ENCODE measurements at places on chromosomes 3 and 15.

GRCh38 chr15:79170256-79170664, 79.7 kb upstream of the RASGRF1 start:
- no peak overlapping the region for H3K27ac ChIP-seq
- H3K27me3 ChIP-seq = peaks cover 9% of the 10 kb centered on the region
- H3K4me3 ChIP-seq = no peak overlapping the region
- no peaks in the 10 kb centered on the region for H3K36me3 ChIP-seq
- DNase-seq = no peak
- H3K4me1 ChIP-seq = no peaks in the 10 kb centered on the region

DNA sequence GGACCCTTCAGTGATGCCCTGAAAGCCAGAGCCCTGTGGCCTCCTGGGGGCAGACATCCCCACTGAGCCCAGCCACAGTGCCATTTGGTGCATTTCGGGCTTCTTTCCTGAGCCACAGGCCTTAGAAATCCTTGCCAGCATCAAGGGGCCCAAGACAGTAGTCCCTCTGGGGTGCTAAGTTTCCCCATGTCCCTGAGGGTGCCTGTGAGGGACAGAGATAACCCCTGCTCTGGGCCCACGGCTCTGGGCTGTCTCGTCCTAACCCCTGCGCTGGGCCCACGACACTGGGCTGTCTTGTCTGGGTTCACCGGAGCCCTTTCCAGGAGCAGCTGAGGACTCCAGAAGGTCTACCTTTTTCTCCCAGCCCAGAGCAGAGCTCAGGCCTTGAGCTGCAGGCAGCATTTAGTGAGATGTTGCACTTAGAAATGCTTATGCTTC, 45.1 kb upstream of the FGD5 start:
- no peaks in the 10 kb centered on the region for H3K36me3 ChIP-seq
- no peaks in the 10 kb centered on the region for H3K4me1 ChIP-seq
- no peak overlapping the region for H3K4me3 ChIP-seq
- no peak for DNase-seq

DNA sequence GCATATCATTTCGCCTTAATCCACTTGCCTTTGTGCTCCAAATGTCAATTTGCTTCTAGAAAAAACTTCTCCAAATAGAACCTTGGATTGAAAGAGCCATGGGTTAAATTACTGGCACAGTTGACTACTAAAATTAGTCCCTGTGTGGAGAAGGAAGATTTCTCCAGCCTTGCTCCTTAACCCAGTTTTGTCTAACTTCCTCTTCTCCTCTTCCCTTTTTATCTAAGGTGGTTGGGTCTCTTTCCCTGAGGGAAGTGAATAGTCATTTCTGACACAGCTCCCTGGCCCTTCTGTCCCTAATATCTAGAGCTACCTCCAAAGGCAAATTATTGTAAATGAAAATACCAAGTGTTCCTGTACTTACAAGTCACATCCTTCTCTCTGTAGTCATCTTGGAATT, 527.9 kb upstream of the TBL1XR1 start:
- DNase-seq = no peak
- H3K27me3 ChIP-seq = no peaks in the 10 kb centered on the region
- H3K27ac ChIP-seq = no peak overlapping the region
- H3K4me3 ChIP-seq = no peak overlapping the region

GRCh38 chr3:117483839-117484238, 774.3 kb downstream of the TUSC7 start:
- no peaks in the 10 kb centered on the region for H3K27me3 ChIP-seq
- H3K4me1 ChIP-seq = no peaks in the 10 kb centered on the region
- no peak for DNase-seq
- no peak overlapping the region for H3K4me3 ChIP-seq

DNA sequence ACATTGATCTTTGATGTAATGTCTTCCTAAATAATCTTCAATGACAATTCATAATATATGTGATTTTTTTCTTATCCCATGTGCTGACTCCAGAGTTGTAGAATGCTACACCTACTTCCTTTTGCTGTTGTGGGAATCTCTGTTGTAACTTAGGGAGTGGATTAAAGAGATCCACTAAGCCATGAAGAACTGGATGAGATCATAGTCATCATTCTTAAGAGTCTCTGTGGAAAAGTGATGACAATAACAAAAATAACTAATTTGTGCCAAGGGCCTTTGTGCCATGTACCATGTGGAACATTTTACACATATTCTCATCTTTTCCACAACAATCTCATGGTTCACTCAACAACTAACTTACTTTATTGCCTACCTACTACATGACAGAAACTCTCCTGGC, 162.9 kb upstream of the PDZRN3 start:
- H3K27ac ChIP-seq = no peak overlapping the region
- H3K4me1 ChIP-seq = no peaks in the 10 kb centered on the region
- H3K4me3 ChIP-seq = no peak overlapping the region
- DNase-seq = no peak
- H3K27me3 ChIP-seq = peaks cover 3% of the 10 kb centered on the region
- no peaks in the 10 kb centered on the region for H3K36me3 ChIP-seq

GRCh38 chr3:118628704-118629341, 405.8 kb downstream of the IGSF11 start:
- H3K27me3 ChIP-seq = no peaks in the 10 kb centered on the region
- H3K4me1 ChIP-seq = no peaks in the 10 kb centered on the region
- no peak overlapping the region for H3K27ac ChIP-seq

DNA sequence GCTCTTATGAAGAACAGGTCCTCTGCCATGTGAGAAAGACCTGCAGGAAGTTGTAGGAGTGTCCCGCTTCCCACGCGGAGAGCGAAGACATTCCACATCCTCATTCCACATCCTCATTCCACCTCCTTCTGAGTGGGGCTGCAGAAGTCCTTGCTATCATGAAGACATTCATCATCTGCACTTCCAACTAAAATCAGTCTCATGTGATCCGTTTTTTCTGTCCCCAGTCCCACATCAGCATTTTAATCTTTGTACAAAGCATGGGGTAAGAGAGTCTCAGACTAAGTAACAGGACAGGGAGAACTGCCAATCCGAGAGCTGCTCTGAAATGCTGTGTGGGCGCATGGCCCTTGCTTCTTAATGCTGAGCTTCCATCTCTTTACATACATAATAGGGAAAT, 227.2 kb downstream of the RSRC1 start:
- no peak overlapping the region for H3K4me3 ChIP-seq
- no peaks in the 10 kb centered on the region for H3K27me3 ChIP-seq
- DNase-seq = no peak
- H3K36me3 ChIP-seq = peaks cover 6% of the 10 kb centered on the region
- no peak overlapping the region for H3K27ac ChIP-seq

- no peaks in the 10 kb centered on the region for H3K36me3 ChIP-seq
- H3K27ac ChIP-seq = no peak overlapping the region
- H3K4me1 ChIP-seq = no peaks in the 10 kb centered on the region
- DNase-seq = no peak
- H3K27me3 ChIP-seq = no peaks in the 10 kb centered on the region
These were observed 107.2 kb downstream of the GTPBP8 start for GRCh38 chr3:113097960-113098447.

- H3K36me3 ChIP-seq = no peaks in the 10 kb centered on the region
- H3K4me3 ChIP-seq = no peak overlapping the region
- no peaks in the 10 kb centered on the region for H3K4me1 ChIP-seq
- no peaks in the 10 kb centered on the region for H3K27me3 ChIP-seq
- no peak overlapping the region for H3K27ac ChIP-seq
These were observed 484 bp downstream of the CNTN4 start for GRCh38 chr3:2099028-2099671.

DNA sequence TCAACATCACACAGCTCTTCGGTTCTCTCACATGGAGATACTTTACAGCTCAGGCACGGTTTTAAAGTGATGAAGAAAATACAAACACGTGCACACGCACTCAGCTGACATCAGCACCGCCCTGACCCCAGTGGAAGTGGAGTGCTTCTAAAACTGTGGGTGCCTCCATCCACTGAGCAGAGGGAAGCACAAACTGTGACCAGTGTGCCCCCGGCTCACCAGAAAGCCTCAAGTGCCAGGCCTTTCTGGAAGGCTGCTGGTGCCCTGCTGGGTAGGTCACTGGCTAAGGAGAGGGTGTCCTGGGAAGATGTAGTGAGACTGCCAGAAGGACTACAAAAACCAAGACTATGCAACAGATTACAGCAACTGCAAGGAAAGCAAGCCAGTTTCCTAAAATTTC, 78.5 kb downstream of the OCA2 start:
- H3K27me3 ChIP-seq = no peaks in the 10 kb centered on the region
- no peak for DNase-seq
- H3K4me1 ChIP-seq = no peaks in the 10 kb centered on the region

DNA sequence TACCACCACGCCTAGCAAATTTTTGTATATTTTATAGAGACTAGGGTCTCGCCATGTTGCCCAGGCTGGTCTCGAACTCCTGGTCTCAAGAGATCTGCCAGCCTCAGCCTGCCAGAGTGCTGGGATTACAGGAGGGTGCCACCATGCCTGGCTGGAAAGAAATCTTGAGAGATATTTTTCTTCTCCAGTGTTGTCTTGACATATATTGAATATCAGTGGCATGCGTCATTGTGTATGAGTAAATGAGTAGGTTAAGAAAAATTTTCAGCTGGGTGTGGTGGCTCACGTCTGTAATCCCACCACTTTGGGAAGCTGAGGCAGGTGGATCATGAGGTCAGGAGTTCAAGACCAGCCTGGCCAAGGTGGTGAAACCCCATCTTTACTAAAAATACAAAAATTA, 3.5 kb upstream of the PIF1 start:
- DNase-seq = no peak
- no peaks in the 10 kb centered on the region for H3K27me3 ChIP-seq
- H3K4me3 ChIP-seq = no peak overlapping the region
- peaks cover 28% of the 10 kb centered on the region for H3K4me1 ChIP-seq

DNA sequence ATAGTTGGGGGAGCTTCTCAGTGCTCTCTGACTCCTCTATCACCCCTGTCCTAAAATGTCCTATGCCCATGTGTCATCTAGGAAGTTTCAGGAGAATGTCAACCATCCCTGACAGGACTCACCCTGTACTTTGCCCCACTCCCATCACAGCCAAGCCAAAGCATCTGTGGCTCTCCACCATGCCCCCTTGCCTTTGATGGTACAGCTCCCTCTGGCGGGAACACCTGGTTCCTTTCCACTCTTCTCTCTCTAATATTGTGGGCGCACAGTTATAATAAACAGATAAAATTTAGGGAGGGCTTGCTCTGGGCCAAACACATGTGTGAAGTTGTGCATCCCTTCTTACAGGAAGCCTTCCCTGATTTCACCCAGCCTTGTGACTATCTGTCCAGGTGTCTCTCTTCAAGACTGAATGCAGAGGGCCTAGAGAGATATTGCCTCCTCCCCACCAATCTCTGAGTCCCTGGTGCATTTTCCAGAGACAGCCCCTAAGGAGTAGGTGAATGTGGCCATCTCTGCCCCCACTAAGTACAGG, 62.8 kb downstream of the ISG20 start:
- H3K36me3 ChIP-seq = no peaks in the 10 kb centered on the region
- no peaks in the 10 kb centered on the region for H3K27me3 ChIP-seq
- H3K27ac ChIP-seq = no peak overlapping the region
- no peak overlapping the region for H3K4me3 ChIP-seq

GRCh38 chr3:111237946-111238345, 166.3 kb downstream of the NECTIN3 start:
- H3K4me3 ChIP-seq = no peak overlapping the region
- H3K4me1 ChIP-seq = peaks cover 23% of the 10 kb centered on the region
- H3K27me3 ChIP-seq = no peaks in the 10 kb centered on the region

- H3K27me3 ChIP-seq = no peaks in the 10 kb centered on the region
- no peak for DNase-seq
- no peaks in the 10 kb centered on the region for H3K36me3 ChIP-seq
- no peak overlapping the region for H3K4me3 ChIP-seq
- peaks cover 20% of the 10 kb centered on the region for H3K4me1 ChIP-seq
These were observed 571.8 kb downstream of the ZPLD1 start for GRCh38 chr3:103006526-103007183.

DNA sequence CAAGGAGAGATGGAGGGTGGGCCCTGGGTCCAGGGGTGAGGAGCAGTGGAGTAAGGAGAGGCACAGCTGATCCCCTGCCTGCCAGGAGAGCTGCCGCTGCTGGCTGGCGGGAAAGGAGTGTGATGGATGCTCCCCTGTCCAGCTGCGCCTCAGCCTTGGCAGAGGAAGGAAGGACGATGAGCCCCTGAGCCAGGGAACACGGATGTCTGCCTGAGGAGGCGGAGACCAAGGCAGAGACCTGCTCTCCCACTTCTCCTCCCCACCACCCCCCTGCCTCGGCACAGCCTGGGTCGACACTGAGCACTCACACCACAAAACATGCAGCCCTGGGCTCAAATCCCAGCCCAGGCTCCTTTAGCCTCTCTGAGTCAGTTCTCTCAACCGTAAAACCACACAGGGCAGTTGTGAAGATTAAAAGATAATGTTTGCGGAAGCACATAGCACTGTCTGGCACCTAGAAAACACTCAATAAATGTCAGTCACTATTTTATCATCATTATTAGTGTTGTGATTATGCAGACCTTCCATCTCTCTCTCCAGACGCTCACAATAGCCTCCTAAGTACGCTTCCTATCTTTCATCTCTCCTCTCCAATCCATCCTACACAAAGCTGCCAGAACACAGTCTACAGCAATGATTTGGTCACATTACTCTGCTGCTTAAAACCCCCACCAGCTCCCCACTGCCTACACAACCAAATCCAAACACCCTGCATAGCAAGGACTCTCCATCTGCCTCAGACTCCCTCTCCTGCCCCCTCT, 52.2 kb downstream of the SEMA5B start:
- no peak overlapping the region for H3K4me3 ChIP-seq
- H3K27me3 ChIP-seq = no peaks in the 10 kb centered on the region
- peaks cover 13% of the 10 kb centered on the region for H3K4me1 ChIP-seq
- no peaks in the 10 kb centered on the region for H3K36me3 ChIP-seq

DNA sequence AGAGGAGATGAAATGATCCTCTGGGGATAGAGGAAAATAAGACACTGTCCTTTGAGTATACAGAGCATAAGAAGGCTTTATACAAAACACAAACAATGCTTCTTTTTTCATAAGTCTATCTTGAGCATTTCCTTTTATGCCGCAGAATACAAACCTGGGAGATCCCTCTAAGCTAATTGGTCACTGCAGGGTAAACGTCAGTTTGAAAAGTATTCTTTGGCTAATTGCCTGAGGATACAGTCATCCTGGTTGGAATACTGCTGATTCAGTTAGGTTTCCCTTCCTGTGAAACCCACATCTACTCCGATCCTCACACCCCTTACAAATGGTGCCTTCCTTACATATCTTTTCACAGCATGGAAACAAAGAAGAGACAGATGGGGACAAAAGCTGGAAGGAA, 10.6 kb downstream of the WNT5A start:
- no peaks in the 10 kb centered on the region for H3K4me1 ChIP-seq
- no peak overlapping the region for H3K4me3 ChIP-seq
- peaks cover 4% of the 10 kb centered on the region for H3K27me3 ChIP-seq
- no peaks in the 10 kb centered on the region for H3K36me3 ChIP-seq
- no peak overlapping the region for H3K27ac ChIP-seq

GRCh38 chr3:195455789-195456188, 13.0 kb upstream of the ACAP2 start:
- peaks cover 10% of the 10 kb centered on the region for H3K4me1 ChIP-seq
- no peak overlapping the region for H3K27ac ChIP-seq
- no peaks in the 10 kb centered on the region for H3K27me3 ChIP-seq
- no peaks in the 10 kb centered on the region for H3K36me3 ChIP-seq
- no peak overlapping the region for H3K4me3 ChIP-seq

DNA sequence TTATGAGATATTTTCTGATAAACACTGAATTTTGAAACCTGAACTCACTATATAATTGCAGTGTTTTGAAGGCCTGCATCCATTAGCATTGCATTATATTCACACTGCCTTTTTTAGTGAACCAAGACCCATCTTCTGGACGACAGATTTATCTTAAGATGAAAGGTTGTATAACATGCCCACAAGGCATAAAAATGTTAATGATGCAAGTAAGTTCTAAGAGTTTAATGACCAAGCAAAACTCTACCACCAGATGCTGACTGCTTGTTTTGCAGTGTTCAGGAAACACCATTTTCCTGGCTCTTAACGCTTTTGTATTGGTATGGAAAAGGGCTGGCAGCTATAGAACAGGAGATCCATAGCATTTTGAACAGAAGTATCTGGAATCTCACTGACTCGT, 46.1 kb downstream of the USP50 start:
- H3K27ac ChIP-seq = no peak overlapping the region
- H3K36me3 ChIP-seq = peaks cover 42% of the 10 kb centered on the region
- H3K4me1 ChIP-seq = no peaks in the 10 kb centered on the region
- no peaks in the 10 kb centered on the region for H3K27me3 ChIP-seq
